ENCODE measurements at places on chromosomes 3 and 15.

DNA sequence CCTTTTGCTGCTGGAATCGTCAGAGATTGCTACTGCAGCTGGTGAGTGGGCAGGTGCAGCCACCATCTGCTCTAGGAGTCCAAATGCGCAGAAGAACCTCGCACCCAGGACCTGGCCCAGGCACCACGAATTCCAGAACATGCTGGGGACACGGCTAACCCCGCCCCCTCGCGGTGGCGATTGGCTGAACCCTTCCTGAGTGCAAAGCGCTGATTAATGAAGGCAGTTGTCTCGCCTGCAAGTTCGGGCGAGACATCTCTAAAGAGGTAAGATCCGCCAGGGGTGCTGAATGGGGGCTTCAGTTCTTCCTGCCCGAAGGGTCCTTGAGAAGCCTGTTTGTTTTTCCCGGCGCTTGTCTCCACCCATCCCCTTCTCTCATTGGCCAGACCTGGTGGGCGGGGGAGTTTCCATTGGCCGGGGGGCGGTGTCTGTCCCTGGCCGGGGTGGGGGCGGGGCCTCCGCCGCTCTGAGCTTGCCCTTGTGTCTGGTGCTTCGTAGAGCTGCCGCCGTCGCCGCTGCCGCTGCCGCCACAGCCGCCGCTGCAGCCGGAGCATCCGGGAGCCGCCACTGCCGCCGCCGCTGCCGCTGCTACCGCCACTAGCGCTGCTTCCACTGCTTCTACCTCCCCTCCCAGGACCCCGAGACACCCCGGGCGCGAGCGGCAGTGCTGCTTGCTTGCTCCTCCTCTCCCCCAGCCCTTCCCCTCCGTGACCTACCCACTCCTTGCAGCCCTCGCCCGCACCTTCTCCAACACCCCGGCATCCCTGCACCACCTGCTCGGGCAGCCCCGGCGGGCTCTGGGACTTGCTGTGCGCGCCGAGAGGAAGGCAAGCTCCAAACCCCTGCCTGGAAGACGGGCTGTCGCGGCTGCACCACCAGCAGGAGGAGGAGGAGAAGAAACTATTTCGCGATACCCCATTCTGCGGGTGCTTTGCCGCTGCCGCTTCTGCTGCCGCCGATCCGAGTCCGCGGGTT is at the start of gene CADM2:
Gene CADM2, plus strand, starts transcription at position 495 of the 975 bp plus-strand sequence.
- DNase-seq: peak; percentile 73

- no peak for DNase-seq
Observed at GRCh38 chr15:78933187-78933822, 11.5 kb downstream of the CTSH start.

DNA sequence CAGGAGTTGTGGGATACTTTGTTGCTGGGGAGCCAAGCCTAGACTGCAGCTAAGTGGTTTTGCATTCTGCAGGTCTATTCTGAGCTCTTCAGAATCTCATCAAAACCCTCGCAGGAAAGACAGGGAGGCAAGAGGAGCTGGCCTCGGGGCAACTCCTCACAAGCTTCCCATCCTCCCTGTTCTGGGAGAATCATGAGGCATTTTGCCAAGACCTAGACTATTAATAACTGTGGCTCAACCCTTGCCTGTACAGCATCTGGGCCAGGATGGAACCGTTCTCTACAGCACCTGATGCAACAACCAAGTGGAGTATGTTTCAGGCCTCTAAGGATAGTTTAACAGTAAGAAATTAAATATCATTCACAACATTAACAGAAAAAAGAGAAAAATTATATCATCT is 20.2 kb upstream of the SLC6A20 start:
- no peak for DNase-seq

GRCh38 chr3:63228087-63228486 is 50.0 kb upstream of the SYNPR start:
- DNase-seq: no peak
